Small intestine (tissue), 16 donors: ENCODE measurements at places on chromosomes 6 and 20. TPM values are rescaled to one million over a fixed set of nuclear protein-coding genes. Genes with fewer than 3 reads are reported as not detected.

Gene GUCA1A
- 0.69 TPM for polyA plus RNA-seq

Gene PRR18
- polyA plus RNA-seq, result not detected

Gene PTPRA
- 7.8 TPM for polyA plus RNA-seq

Gene CALHM6
- 2.7 TPM for polyA plus RNA-seq

Gene RAET1L
- not detected for polyA plus RNA-seq

Gene GSTA2
- 24.3 TPM for polyA plus RNA-seq

- DNase-seq, result no peak
Observed at GRCh38 chr6:152701081-152701862, 3.6 kb downstream of the MYCT1 start.

- peak; percentile 95 for DNase-seq
Observed at GRCh38 chr6:27251112-27251605, 3.7 kb downstream of the PRSS16 start.

GRCh38 chr6:140541288-140541687, 1166.8 kb upstream of the CITED2 start:
- DNase-seq, result no peak

DNA sequence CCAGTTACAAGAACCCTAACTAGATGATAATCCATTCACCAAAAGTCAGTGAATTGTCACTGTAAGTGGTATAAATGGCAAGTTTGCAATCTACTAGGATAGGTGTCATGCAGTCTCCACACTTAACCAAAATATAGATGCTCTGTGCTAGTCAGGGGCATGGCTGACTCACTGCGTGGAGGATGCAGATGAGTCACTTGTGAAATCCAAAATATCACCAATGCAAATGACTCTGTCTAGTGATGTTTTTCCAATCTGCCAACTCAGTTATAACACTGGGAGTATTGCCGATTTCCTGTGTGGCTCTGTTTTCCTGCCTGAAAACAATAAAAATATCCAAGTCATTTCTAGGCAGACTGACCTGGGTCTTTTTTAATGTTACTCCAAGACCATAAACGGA, 47.8 kb upstream of the NRSN1 start:
- no peak for DNase-seq
